T1000 (cell line): ENCODE measurements at places on chromosomes 4 and X.

- no peak for DNase-seq
Observed at GRCh38 chrX:133444952-133445831, 29.9 kb upstream of the GPC4 start.

- no peak for DNase-seq
Observed at GRCh38 chrX:15151267-15152186, 118.4 kb downstream of the ASB9 start.

DNA sequence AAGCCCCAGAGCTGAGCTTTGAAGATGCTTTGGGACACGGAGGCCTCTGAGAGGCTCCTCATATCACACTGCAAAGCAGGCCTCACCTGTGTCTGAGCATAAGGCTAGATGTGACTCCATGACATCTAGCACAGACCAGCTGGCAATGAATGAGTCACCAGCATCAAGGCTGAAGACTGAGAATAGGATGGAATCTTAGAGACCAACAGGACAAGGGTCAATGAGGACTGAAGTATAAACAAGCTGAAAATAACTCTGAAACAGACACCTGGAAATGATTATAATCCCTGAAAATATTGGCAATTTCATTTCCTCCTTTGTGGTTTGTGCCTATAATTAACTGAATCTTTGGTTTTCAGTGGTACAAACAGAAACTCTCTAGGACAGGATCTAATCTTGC, 87.1 kb upstream of the PRPS1 start:
- no peak for DNase-seq

DNA sequence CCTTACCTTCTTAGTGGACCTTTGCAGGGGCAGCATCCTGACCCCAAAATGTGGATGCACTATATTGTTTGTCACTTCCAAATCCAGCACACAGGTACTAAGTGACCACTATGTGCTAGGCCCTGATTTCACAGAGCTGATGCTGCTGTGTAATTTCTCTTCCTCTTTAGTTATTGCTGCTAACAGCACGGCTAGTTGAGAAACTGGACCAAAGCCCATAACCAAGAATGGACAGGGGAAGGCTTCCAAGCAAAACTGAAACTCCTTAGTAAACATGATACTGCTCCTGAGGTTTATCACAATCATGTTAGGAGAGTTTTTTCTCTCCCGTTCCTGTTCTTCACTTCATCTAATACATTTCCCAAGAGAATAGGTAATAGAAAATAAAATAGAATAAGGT, 172.9 kb upstream of the TTC29 start:
- DNase-seq: no peak

DNA sequence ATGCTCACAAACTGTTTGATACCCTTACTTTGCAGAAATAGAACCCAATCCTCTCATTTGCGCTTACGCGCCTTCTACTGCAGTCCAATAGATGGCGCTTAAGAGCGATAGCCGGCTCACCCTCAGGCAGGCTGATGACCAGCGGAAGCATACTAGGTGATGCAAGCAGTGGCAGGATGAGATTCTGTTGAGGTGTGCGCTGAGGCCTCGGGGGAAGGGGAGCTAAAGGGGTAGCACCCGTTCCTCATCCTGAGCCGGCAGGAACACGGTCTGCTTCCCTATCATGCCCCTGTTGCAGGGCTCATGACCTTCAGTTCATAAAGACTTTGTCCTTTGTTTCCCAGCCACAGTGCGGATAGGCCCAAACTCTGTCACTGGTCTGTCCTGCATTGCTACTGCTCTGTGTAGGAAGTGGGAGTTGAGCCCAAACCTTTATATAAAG, 628.9 kb downstream of the TLL1 start:
- no peak for DNase-seq

DNA sequence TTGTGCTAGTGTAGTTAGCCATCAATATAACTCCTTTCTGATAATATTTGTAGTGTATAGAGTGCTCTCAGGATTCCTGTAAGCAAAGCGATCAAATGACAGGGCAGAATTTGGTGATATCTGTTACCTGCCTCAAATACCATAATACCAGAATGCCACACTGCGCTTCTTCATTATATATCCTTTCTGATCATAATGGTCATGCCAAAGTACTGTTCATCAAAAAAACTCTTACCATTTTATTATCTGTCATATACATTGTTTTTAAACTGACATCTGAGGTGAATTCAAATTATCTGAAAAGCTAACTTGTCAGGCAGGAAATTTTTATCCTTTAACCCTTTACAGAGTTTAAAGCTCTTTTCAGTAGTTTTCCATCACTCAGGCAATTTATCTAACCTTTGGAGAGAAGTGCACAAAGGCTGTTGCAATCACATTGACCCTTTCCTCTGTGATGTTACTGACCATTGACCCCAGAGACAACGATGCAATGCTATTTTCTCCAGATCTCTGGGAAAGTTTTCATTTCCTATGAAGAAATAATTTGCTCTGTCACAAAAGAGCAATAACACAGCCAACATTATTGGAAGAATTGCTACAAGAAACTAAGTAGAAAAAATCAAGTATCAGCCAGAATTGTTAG, 37.4 kb downstream of the UGT2B4 start:
- no peak for DNase-seq

- DNase-seq: no peak
Observed at GRCh38 chr4:184475096-184475461, 729 bp upstream of the IRF2 start.

DNA sequence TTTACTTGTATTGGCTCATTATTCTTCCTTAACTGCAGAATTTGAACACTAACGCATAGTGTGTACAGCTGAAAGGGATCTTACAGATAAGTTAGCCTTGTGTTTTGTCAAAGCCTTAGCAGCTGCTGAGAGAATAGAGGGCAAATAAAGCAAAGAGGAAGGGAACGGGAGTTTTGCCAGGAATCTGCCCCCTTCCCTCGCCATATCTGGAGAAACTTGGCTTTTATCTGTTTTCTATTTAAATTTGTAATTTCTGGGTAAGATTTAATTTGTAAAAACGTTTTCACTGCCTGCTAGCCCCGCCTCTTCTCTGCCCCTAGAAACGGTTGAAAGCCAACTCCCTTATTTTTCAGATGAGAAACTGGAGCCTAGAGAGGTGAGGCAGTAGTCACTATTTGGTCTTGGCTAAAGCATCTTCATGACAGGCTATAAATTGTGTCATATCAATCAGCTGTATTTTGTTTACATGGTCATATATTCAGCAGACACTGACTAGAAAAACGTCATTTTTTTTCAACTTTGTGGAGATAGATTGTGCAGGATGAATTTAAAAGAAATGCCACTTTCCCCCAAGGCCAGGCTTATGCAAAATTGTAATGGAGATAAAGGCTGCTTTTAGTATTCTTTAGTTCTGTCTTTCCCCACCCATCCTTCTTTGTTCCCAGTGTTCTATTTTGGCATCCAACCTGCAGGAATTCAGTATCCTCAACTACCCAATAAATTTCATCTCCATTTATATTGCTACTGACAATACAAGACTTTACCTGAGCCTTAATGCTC, 319.4 kb downstream of the SH2D1A start:
- no peak for DNase-seq

GRCh38 chr4:7237873-7238272, 45.5 kb downstream of the SORCS2 start:
- DNase-seq: no peak

DNA sequence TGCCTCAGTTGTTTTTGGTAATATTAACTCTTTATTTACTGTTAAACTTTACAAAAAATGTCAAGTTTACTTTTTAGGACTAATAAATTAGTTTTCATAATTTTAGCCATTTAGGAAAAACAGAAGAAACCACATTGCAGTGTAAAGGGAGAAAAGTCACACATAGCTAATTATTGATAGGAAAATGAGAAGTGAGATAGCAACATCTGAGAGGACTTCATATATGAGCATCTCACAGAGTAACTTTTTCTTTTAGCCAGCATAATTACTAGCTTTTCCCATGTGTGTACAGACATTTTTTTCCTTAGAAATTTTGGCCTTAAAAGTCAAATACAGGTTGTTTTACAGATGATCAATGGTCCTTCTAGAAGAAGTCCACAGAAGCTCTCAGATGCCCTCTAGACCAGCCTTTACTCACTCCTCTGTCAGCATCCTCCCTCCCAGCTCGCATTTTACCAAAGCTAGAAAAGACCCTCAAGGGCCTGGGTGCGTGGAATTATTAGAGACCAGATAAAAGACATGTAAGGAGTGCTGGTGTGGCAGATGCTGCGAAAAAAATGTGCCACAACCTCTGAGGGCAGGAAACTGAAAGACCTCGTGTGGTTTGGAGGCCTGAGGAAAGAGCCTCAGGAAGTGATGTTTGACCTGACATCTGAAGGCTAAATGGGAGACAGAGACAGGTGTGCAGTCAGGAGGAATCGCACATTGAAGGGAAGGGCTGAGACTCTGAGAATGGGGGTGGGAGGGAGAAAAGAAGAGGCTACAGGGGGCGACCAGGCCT, 156.9 kb downstream of the CBR4 start:
- DNase-seq: no peak

DNA sequence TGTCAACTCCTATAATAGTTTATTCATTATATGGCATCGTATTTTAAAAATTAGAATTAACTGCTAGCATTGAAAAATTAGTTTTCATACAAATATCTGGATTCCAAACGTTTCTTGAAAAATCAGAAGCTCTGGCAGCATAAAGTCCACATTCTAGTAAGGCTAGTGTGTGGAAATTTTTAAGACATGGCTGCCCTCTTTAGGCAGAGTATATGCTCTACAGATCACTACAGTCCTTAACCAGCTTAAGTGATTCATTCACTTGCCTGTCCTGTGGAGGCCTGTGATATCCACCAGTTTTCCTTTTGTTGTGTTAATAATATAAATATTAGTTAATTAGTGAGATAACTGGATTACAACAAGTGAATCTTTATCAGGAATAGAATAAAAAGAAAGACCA, 287.2 kb downstream of the OPHN1 start:
- no peak for DNase-seq
